ENCODE measurements at places on chromosomes 1 and 21.

- no peak for DNase-seq
These were observed 2.9 kb upstream of the PRAMEF12 start for GRCh38 chr1:12770620-12771019.

GRCh38 chr1:31102501-31102950 lies 37.0 kb upstream of the PUM1 start:
- no peak for DNase-seq

DNA sequence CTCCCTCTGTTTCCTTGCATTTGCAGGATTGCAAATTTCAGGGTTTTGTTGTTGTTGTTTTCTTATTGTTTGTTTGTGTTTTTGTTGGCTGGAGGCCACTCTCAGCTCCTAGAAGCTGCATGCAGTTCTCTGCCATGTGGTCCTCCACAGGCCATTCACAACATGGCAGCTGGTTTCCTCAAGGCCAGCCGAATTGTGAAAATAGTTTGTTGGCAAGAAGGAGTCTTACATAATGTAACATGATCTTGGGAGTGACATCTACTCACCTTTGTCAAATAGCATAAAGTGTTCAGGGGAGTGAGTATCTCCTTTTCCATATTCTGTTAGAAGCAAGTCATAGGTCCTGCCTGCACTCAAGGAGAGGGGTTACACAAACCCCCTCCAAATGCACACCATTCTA lies 10.6 kb upstream of the UAP1 start:
- DNase-seq, result no peak

GRCh38 chr1:9960706-9961562 lies 17.7 kb downstream of the NMNAT1 start:
- DNase-seq, result no peak

GRCh38 chr1:30718636-30719405 lies 4.6 kb downstream of the MATN1 start:
- peak; percentile 76 for DNase-seq

DNA sequence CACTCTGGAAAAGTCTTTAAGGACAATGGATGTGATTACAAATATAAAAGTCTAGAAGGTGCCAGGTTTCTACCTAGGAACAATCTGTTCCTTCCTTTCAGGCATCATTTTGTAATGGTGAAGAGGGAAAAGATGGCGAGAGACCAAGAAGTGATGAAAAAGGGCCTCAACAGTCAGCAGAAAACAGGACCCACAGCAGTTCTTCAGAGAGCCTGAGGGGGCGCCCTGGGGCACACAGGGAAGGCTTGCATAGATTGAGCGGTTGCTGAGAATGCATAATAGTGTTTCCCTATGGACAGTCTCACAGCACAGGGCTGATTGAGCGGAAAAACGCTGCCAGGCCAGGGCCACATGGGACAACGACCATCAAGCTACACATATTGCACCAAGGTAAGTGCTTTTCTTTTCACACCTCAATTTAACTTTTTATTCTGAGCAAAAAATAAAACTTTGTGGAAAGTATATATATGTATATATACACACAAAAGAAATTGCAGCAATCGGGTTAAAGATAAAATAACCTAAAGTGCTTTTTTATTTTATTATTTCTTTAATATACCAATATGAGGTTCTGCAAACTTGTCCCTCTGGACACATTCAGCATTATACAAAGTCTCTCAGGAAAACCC lies 3.1 kb upstream of the YRDC start:
- DNase-seq, result peak; percentile 20

- DNase-seq, result no peak
These were observed 25.6 kb upstream of the COL18A1 start for GRCh38 chr21:45379171-45379900.

GRCh38 chr1:151539321-151540020 lies 638 bp upstream of the TUFT1 start:
- no peak for DNase-seq

- DNase-seq, result no peak
These were observed 2.9 kb downstream of the BTBD19 start for GRCh38 chr1:44811234-44811633.

DNA sequence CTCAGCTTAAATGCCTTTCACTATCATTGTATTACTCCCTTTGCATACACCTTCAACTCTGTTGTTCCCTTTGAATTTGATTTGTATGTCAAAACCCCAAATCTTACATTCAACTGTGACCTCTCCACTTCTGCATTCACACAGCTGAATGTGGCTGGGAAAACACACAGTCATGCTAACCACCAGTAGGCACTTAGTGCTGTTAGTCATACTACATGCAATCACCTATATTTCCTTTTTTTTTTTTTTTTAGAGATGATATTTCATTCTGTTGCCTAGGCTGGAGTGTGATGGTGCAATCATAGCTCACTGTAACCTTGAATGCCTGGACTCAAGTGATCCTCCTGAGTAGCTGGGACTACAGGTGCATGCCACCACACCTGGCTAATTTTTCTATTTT lies 16.2 kb downstream of the BTBD8 start:
- DNase-seq, result no peak

- no peak for DNase-seq
These were observed 74.3 kb downstream of the CEP350 start for GRCh38 chr1:180028864-180029263.

- DNase-seq, result no peak
These were observed 11.1 kb downstream of the KRTAP24-1 start for GRCh38 chr21:30271611-30272010.

DNA sequence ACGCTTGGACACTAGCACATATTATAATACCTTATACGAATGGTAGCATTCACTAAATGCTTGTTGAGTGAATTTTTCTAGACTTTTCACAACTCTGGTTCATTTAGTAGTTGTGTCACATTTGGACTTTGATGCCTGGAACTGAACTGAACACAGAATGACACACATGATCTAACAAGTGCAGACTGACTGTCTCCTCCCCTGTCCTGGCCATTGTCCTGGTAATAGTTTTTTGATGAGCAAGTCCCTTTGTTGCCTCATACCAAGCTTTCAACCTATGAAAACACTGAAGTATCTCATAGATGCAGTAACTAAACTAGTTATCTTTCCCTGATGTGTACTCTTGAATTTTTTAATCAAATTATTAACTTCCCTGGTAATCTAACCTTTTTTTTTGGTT lies 66.4 kb downstream of the LRRC8D start:
- DNase-seq, result no peak

GRCh38 chr1:24321697-24322469 lies 2.7 kb downstream of the GRHL3 start:
- DNase-seq, result peak; percentile 54

DNA sequence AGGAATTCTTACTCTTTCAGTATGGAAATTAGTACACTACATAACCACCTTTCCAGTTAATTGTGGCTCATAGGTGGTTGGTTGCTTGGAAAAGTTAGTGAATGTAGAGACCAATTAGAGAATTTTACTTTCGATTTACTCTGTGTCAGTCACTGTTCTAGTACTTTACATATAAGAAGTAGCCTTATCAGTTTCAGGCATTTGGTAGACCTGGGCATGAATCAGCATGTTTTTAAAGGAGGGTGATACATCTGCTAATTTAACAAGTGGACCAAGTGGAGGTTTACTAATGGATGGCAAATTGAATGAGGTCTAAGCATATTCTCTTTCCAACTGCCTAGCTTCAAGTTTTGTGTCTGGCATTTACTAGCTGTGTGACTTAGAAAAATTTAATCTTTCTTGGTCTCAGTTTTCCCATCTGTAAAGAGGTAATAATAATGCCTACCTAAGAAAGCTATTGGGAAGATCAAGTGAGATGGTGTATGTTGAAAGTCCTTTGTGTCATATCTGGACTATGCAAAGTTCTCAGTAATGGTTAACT lies 1158.6 kb downstream of the PLA2G4A start:
- DNase-seq, result no peak

- no peak for DNase-seq
These were observed 39.0 kb downstream of the FAF1 start for GRCh38 chr1:50921029-50921428.

DNA sequence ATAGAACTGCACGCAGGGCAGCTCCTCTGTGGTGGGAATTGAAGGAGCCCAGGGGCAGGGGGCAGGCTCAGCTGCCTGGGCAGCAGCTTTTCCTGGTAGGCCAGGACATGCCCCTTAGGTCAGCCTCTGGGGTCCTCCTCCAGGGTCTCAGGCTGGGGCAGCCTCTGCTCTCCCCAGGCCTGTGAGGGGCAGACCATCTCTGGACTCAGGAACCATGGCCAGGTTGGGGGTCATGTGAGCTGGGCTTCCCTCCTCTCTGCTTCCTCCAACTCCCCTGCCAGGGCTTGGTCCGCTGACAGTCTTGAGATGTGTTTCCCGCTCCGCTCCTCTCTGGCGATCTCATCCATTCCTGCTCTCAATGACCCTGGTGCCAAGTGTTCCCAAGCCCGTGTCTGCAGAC lies 5.7 kb downstream of the C1orf210 start:
- DNase-seq, result no peak

DNA sequence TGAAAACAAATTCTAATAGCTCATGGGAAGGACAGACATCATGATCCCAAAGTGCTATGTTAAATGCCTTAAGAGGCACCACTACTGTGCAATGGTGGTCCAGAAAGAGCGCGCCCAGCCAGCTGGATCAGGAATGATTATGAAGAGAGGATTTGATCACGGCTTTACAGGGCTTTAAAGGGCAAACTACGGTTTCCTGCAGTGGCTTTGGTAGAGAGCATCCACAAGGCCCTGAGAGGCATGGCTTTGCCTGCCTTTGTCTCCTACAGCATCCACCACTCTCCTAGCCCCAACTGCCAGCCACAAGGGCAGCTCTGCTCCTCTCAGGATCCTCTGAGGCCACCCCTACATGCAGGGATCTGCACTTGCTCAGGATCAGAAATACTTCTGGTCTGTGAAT lies 40.7 kb downstream of the ZNF281 start:
- DNase-seq, result no peak

DNA sequence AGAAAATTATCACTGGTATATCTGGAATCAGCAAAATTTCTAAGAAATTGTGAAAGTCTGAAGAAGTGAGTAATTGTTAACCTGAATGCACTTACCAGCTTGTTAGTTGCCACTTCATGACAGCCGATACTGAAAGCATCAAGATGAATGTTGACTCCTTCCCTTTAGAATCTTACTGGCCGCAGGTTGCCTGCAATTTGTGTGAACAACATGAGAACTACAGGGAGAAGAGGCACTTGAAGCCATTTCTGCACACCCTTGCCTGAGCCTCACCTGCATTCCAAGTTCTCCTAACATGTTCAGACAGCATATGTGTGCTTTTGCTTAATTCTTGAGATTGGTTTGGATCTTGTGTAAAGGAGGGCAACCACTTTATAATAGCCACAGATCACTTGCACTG lies 59.2 kb upstream of the SSX2IP start:
- DNase-seq, result no peak

GRCh38 chr1:46830665-46831322 lies 31.9 kb downstream of the CYP4B1 start:
- DNase-seq, result no peak

DNA sequence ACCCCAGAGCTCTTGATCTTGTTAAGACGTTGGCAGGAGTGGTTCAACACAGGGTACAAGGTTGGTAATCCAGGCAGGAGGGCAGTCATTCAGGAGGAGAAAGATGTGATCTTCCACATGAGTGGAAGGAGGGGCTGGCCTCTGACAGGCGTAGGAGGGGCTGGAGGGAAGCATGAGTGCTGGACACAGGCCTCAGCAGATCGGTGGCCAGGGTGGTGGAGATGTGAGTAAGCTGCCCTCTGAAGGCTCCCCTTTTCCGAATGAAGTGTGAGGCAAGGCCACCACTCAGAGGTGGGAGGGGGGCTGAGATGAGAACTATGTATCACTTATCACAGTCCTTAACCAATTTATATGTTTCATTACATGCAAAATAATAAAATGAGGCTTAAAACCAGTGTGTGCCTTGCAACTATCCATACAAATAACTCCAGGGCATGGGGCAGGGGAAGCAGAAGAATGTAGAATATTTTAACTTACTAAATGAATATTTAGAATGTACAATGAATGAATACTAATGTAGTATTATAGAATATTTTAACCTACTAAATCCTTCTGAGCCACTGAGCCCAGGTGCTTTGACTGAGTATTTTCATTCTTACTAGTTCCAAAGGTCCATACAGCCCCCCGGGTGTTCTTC lies 103.5 kb upstream of the TLR5 start:
- DNase-seq, result no peak

DNA sequence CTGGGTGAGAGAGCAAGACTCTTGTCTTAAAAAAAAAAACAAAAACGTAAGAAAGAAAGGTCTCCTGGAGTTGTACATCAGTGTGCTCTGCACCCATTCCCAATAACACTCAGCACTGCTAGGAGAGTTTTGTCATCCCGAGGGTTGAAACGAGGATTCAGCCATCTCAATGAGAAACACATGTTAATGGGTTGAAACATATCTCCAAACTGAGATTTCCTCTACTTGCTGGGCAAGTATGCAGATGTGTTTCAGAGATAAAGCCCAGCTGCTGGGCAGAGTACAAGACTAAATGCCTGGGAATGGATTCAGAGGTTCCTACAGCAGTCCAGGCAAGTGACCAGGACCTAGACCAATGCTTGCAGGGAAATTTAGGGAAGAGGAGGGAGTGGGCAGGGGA lies 2.6 kb upstream of the MFN2 start:
- DNase-seq, result no peak

GRCh38 chr1:222975472-222976122 lies 160.8 kb downstream of the DISP1 start:
- DNase-seq, result no peak

DNA sequence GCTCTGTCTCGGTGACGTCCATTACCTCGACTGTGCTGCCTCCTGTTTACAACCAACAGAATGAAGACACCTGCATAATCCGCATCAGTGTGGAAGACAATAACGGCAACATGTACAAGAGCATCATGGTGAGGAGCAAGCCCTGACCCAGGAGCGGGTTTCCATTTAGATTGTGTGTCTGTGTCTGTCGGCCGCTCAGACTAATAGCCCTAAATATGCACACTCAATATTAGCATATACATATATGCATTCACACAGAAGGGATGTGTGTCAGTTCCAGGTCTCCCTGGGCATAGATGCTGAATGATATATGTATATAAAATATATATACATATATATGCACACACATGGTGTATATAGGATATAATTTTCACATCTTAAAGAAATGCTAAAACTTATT lies 111.7 kb downstream of the RGL1 start:
- no peak for DNase-seq

DNA sequence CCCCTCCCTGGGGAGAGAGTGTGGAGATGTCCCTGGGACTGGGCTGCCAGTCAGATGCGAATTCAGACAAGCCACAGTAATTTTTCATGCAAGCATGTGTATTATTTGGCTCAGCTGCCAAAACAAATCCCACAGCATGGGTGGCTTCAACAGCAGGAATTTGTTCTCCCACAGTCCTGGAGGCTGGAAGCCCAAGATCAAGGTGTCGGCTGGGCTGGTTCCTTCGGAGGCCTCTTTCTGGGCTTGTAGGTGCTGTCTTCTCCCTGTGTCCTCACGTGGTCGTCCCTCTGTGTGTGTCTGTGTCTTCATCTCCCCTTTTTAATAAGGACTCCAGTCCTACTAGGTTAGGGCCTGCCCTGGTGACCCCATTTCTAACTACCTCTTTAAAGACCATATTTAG lies 91.9 kb upstream of the ACTRT2 start:
- no peak for DNase-seq

DNA sequence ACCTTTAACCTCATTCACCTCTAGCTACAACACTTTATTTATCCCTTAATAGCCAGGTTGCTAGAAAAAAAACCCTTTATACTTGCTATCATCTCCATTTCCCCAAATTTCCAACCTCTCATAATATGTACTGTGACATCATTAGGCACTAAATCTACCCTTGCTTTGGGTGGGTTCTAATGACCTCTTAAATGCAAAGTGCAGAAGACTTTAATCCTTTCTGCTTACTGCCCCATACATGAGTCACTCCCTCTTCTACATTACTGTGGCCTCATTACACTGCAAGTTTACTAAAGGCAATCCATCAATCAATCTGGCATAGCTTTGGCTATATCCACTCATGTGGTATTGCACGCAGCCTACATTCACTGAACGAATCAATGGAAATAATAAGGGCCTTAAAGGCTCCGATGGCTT lies 353.3 kb downstream of the SMYD3 start:
- DNase-seq, result no peak

Data from effector memory CD4-positive, alpha-beta T cell (primary cell).